ENCODE measurements at places on chromosomes 11 and 22. TPM values are rescaled to one million over a fixed set of nuclear protein-coding genes. Genes with fewer than 3 reads are reported as not detected.

The HNRNPUL2 gene
- total RNA-seq: 8.6 TPM

The DEPDC7 gene
- total RNA-seq: 13.3 TPM

The MS4A3 gene
- 0.49 TPM for total RNA-seq

The TSGA10IP gene
- total RNA-seq: 0.09 TPM

The CAVIN3 gene
- total RNA-seq: 43.5 TPM

The KMT2A gene
- total RNA-seq: 27.2 TPM

The MFRP gene
- total RNA-seq: not detected

The C11orf97 gene
- total RNA-seq: not detected

The OR5B21 gene
- not detected for total RNA-seq

The ANAPC15 gene
- 29.8 TPM for total RNA-seq

The SCGB1D2 gene
- not detected for total RNA-seq

The OR8D1 gene
- not detected for total RNA-seq

The HTR3B gene
- not detected for total RNA-seq

The SEC14L2 gene
- 2.5 TPM for total RNA-seq

The CST6 gene
- not detected for total RNA-seq

The CATSPER1 gene
- total RNA-seq: 0.09 TPM

The NRXN2 gene
- total RNA-seq: 11.8 TPM

The RFPL1 gene
- total RNA-seq: not detected

The PDE2A gene
- total RNA-seq: 10.7 TPM

The SGSM1 gene
- 0.13 TPM for total RNA-seq

The SMIM38 gene
- 0.98 TPM for total RNA-seq

The CRYAB gene
- 226 TPM for total RNA-seq

The TSSK2 gene
- total RNA-seq: 0.04 TPM

The PHOX2A gene
- total RNA-seq: not detected

The TSKU gene
- 13.9 TPM for total RNA-seq

The JAM3 gene
- total RNA-seq: 94.6 TPM

The TMEM184B gene
- total RNA-seq: 19.9 TPM

The CD6 gene
- 0.18 TPM for total RNA-seq

The GRM5 gene
- 0.04 TPM for total RNA-seq

The TBC1D22A gene
- 8.0 TPM for total RNA-seq

The IGLL1 gene
- total RNA-seq: 0.13 TPM

The TYR gene
- total RNA-seq: not detected

The CREB3L1 gene
- total RNA-seq: 14.2 TPM

The GPHA2 gene
- total RNA-seq: not detected

The MAPK8IP2 gene
- total RNA-seq: 0.22 TPM

The SLC25A18 gene
- 0.53 TPM for total RNA-seq

The OR10AG1 gene
- not detected for total RNA-seq

The C22orf23 gene
- 0.18 TPM for total RNA-seq

The TIMP3 gene
- total RNA-seq: 96.6 TPM

The HEPN1 gene
- total RNA-seq: not detected

The CRYBB2 gene
- 0.09 TPM for total RNA-seq

The TESMIN gene
- 0.09 TPM for total RNA-seq

The SMIM35 gene
- total RNA-seq: under 0.01 TPM

The CARNS1 gene
- total RNA-seq: 29.2 TPM

The MGAT3 gene
- total RNA-seq: 1.7 TPM
